ENCODE measurements at places on chromosomes 11 and 22. TPM values are rescaled to one million over a fixed set of nuclear protein-coding genes. Genes with fewer than 3 reads are reported as not detected.

DNA sequence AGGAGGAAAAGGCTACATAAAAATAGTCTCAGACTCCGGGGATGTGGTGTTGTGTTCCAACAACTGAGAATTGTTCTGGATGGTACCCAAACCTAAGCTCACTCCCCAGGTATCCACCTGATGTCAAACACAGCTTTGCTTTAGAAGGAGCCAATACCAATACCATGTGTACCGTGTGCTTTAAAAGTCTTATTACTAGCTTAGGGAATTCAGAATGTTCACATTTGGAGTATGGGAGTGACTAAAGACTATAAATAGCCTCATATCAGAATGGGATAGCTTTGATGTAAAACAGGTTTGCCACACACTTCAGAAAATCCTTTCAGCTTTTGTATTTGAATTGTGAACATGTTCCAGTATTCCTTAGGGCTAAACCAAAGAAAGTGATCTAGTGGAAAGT is 248.7 kb upstream of the ARHGAP42 start:
- DNase-seq, result no peak

Gene DDX17
- 228 TPM for total RNA-seq

GRCh38 chr11:8317159-8317558 is 53.5 kb upstream of the LMO1 start:
- DNase-seq, result no peak

GRCh38 chr11:5258543-5259262 is 4.1 kb upstream of the HBG2 start:
- DNase-seq, result no peak

DNA sequence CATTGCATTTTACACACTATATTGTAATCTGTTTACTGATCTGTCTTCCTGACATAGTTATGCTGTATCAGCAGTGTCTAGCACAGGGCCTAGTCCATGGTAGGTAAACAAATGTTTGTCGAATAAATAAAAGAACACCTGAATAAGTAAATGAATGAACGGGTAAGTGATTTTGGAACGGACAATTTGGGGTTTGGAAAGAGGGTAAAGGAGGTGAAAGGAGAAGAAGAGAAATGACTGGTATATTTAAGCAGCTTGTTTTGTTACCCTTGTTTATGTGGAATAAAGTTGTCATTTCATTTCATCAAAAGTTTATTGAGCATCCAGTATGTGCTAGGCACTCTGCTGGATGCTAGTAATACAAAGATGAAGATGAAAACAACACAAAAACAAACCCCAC is at the start of gene HEPN1:
Gene HEPN1, plus strand, starts transcription at position 301 of the 400 bp plus-strand sequence.
- DNase-seq, result no peak

DNA sequence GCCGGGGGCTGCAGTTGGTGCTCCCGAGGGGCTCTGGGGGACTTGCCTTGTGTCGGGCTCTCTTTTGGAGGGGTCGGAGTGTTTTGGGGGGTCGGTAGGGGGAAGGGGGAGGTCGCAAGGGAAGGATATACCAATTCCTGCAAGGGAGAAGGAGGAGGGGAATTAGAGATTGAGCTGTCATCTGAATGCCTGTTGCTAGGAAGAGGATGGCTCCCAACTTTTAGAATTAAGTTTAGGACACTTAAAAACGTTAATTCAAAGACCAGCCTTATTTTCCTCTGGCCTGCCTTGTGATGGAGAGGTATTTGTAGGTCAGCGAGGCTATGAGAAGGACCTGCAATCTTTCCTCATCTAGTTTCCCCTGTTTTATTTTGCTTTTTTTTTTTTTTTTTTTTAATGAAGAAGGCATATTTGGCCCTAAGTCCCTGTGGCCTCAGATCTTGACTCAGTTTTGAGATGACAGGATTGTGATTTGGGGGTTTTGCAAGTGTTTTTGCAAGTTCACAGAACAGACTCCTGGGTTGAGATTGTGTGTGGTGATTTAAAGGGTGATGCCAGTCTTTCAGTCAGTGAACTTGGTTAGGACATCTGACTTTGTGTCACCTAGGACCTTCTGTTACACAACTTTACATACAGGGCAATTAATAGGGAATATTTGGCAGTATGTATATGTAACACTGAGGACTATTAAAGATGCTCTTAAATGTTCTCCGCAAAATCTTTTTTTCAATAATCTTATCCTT is 672 bp downstream of the TMEM135 start:
- no peak for DNase-seq

DNA sequence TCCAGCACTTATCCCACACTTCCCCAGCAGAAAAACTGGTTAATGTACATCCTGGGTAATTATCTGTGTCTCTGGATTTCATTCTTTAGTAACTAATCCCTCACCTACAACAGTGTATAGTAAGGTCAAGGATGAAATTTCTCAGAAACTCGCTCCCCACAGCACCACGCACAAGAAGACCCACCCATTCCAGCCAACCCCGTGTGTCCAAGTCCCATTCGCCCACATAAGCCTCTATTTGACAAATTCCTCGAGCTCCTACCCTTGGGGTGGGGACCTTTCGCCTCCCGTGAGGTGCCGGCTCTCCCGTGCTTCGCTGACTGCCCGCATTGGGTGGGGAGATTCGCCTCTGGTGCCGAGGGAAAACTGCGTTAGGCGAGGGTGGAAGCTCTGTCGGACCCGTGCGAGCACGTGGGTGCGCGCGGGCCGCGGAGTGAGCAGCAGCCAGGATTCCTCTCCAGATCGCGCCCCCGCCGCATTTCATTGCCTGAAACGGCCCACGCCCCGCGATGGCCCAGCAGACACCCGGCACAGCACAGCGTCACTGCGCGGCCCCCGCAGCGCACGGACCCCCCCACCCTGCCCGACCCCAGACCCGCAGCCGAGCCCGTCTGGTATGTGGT is 866 bp downstream of the EXPH5 start:
- DNase-seq, result peak; percentile 29

- DNase-seq, result no peak
Observed at GRCh38 chr11:80727315-80727714, 1286.5 kb upstream of the TENM4 start.

DNA sequence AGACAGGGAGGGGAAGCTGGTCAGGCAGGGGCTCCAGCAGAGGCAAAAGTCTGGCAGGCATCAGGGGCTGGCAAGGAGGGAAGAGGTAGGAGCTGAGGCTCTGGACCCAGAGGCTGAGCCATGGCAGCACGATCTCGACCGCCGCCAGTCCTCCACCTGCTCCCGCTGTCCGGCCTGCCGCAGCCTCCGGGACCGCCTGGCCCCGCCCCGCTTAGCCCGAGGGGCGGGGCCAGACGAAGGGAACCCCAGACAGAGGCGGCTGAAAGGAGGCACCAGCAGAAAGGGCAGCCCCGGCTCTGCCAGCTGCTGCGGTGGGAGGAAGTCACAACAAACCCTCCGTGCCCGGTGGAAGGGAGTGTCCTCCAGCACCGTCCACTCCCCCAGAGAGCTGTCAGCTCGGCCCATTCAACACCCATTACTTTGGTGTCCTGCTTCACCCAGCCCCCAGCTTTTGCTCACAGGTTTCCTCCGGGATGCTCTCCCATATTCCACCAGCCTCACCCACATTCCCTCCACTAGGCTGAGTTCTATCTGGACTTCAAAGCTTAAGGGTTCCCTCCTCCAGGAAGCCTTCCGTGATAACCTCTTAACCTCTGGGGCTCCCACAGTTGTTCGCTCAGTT is at the start of gene MFNG:
Gene MFNG, minus strand, starts transcription at position 161 of the 622 bp plus-strand sequence. CDS start 207 bp downstream, outside the sequence.
- peak; percentile 68 for DNase-seq

Gene CPT1B
- 38.3 TPM for total RNA-seq

- DNase-seq, result no peak
Observed at GRCh38 chr11:106493751-106494150, 416.3 kb downstream of the AASDHPPT start.

GRCh38 chr11:102830001-102830727 is 13.2 kb downstream of the MMP3 start:
- DNase-seq, result no peak

- no peak for DNase-seq
Observed at GRCh38 chr11:72617080-72617762, 57.0 kb downstream of the PDE2A start.

DNA sequence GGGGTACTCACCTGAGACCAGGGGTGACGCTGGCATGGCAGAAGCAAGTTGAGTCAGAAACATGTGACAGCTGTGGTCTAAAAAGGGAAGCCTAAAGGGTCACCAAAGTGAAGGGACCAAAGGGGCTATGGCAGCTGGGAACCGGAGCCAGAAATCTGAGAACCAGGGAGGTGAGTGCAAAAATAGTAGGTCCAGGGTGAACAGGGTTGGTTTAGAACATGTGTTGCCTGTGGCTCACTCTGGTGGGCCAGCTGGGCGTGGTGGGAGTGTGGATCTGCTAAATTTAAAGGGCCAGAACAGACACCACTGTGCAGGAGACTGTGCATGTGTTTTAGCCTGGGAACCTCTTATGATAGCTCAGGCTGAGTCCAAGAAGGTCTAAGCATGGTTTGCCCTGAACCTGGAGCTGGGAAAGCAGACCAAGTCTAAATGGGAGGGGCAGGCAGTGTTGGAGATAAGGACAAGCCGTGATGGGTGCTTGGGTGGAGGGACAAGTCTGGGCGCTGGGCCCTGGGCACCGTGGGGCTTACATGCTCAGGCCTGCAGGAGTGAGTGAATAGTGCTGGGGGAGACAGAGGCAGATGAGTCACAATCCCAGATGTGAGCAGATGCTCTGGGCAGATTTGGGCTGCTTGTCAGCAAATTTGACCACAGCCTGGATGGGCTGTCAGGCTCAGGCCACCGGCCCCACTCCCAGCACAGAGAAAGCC is 41.4 kb upstream of the ZBED5 start:
- DNase-seq, result no peak

GRCh38 chr11:101436511-101437142 is 147.2 kb downstream of the TRPC6 start:
- DNase-seq, result no peak

DNA sequence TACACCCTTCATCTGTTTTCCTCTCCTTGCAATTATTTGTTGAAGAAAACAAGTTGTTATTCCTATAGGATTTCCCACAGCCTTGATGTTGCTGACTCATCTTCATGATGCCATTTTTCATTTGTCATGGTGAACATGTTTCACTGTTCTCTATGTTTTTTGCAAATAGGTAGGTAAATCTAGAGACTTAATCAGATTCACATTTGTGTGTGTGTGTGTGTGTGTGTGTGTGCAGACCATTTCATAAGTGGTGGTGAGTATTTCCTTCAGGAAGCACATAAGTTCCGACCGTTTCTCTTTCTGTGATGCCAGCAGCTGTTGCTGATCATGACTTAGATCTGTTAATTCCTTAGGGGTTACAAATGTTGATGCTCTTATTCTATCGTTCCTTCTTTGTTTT is 80.3 kb upstream of the IZUMO1R start:
- DNase-seq, result no peak

DNA sequence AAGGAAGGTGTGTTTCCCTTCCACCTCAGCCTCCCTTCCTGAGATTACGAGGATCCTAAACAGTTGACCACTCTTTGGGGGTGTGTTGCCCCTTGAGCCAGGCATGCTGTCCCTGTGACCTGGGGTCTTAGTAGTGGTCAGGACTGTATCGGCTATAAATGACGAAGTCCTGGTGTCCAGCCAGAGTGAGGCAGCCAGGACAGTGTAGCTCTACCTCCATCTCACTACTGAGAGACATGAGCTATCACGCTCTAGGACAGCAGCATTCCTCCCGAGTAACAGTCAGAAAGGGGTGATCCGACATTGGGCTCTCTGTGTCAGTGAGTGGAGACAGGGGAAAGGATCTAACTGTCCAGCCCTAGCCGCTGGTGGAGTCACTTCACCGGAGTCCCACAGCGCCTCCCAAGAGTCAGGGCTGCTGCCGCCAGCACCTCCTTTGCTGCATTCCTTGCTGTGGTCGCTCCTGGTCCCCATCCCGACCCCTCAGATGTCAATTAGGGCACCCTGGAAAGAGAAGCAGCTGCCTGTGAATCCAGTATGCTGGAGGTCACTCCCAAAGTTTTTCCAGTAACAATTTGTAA is 3.3 kb upstream of the B3GNT6 start:
- no peak for DNase-seq

- DNase-seq, result no peak
Observed at GRCh38 chr11:47560426-47560825, 5.0 kb upstream of the PTPMT1 start.

- DNase-seq, result no peak
Observed at GRCh38 chr22:38423512-38424503, 31.2 kb downstream of the KCNJ4 start.

DNA sequence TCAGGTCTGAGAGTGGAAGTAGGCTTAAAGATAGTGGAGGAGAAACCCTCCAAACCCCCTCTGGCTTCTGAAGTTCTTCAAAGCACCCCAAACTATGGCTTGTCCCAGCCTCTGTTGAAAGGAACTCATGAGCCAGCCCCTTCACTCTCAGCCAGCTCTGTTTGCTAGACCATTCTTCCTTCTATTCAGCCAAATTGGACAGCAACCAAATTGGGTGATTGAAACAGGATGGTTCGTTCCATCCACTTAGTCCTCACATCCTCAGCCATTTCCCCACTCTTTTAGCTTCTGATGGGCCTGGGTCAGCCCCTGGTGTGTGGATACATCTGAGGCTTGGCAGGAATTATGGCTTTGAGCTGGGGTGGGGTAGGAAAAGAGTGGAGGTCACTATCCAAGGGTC is 4.5 kb downstream of the HTR3A start:
- DNase-seq, result no peak

DNA sequence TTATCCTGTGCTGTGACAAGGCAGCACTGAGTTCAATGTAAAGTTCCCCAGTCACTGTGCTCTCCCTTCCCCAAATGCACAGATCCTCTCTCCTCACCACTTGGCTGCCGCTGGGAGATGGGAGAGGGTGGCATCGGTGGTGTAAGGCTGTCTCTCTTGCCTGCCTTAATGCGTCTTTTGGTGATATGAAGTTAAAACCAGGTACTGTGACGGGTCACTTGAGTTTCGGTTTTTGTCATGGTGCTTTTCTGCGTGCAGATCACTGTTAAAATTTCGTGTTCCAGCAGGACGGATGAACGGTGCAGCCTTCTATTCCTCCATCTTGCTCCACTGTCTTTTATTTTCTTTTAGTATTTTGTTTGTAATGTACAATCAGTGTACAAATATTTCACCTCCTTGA is 18.6 kb downstream of the GLB1L2 start:
- DNase-seq, result no peak

GRCh38 chr22:40597526-40598430 is 38.7 kb downstream of the MRTFA start:
- no peak for DNase-seq

- DNase-seq, result no peak
Observed at GRCh38 chr11:128174465-128175291, 412.7 kb downstream of the ETS1 start.

Data from activated T-cell treated with anti-CD3 and anti-CD28 coated beads, Interleukin-2, amount 50 U/mL, for 4 hours (primary cell).